Activated naive CD8-positive, alpha-beta T cell treated with anti-CD3 and anti-CD28 coated beads for 36 hours (primary cell): ENCODE measurements at places on chromosomes 11 and 22.

GRCh38 chr22:41798736-41799135 lies 1.7 kb upstream of the CCDC134 start:
- DNase-seq: no peak

GRCh38 chr11:125177543-125177942 lies 13.0 kb downstream of the PKNOX2 start:
- no peak for DNase-seq

DNA sequence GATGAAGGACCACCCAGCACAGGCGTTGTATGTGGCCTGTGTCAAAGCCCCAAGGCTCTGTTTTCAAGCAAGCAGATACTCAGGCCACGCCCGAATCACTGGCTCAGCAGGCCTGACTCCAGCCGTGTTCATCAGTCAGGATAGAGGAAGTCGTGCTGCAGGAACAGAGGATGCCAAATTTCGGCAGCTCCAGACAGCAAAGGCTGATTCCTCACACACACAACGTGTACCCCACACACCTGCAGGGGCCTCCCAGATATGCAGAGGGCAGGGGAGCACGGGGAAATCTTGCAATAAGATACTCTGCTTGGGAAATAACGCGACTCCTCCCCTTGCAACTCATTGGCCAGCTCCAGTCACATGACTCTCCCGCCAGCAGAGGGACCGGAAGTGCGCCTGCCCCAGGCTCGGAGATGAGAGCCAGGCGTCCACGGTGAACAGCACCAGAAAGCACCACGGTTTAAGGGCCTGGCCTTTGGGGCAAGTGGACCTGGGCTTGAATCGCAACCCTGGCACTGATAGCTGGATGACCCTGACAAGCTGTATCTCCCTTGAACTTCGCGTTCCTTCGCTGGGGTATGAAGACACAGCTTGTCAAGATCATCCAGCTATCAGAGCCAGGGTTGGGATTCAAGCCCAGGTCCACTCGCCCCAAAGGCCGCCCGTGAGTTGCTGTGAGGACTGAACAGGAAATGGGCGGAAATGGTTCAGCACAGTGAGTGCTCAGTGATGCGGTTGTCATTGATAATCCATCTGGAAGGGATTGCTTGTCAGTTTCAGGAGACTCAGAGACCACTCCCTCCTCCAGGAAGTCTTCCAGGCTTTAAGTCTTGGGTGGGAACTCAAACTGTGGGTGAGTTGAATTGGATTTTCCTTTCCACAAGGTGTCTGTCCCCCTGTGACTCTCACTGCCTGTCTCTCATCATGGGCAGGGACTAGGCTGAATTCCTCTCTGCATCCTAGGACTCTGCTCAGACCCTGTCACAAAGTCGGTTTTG lies 88.5 kb downstream of the MYEOV start:
- DNase-seq: no peak

GRCh38 chr11:59224351-59224928 lies 11.7 kb upstream of the MPEG1 start:
- DNase-seq: no peak

DNA sequence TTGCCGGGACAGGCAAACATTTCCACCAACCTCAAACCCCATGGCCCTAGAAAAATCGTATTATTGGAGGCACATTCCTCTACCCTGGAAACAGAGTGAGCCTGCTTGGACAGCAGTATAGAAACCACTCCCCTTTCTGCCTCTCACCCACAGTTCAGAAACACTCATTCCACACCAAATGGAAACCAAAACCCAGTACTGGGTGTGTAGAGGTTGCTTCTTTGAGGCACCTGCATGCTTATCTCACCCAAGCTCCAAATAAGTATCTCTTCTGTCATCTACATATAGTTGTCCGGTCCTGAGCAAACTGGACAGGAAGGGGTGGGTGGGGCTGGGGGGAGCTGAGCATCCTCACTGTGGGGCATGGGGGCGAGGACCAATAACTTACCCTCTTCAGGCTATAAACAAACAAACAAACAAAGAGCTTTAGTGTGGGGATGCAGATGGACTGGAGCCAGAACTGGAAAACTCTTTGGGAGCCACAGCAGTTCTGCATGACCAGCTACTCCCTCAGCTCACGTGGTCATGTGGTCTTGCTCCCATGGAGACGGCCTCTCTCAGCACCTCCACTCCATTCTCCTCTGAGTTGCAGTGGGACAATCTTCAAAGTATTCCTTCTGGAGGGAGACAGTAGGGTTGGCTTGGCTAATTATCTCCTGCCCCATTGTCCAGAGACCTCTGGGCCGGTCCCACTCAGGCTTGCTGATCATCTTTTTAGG lies 1.0 kb upstream of the PLAAT2 start:
- peak; percentile 34 for DNase-seq

DNA sequence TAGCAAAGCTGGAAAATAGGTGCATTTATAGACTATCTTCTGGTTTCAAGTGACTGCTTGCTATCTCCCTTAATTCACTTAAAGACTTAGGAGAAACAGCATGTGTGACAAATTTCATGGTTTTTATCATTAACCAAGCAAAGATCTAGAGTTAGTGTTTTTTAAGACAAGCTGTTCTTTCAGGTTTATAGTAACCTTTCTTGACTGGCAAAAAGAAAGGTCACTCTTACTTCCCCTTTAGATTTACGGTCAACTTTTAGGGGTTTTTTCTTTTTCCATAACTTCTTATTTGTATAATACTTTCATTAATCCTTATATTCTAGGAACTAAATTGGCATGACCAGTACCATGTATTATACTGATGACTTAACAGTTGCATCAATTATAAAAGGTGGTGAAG lies 46.6 kb downstream of the KDM2A start:
- DNase-seq: no peak

- DNase-seq: no peak
Observed at GRCh38 chr11:131592734-131593133, 222.3 kb downstream of the NTM start.

DNA sequence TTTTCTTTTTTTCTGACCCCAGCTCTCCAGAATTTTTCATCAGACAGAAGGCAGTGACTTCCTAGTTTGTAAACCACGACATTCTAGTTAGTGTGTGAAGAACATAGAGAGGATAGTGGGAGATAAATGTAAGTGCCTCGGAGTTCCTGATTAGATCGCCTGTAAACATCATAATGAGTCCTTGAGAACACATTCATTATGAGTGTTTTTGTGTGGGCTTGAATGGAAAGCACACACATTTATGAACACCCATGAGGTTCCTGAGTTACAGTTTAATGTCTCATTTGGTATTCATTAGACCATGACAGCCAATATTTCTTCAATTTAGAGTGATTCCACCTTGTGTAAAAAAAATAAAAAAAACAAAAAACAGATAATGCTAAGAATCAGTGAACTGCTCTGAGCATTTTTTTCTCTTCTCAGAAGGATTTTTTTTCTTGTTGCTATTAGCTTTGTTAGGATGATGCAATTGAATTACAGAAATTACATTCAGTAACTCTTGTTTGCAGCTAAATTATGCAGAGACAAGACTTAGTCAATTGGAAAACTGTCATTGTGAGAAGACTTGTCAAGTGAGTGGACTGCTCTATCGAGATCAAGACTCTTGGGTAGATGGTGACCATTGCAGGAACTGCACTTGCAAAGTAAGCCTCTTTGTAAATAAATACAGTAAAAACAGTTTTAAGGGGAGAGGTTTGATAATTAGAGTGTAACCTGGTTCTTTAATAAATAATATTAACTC lies 257.6 kb downstream of the NELL1 start:
- no peak for DNase-seq
